A549 treated with CORT108297 at 1 μM for 4 hours (cell line): ENCODE measurements at places on chromosomes 11 and 22. TPM values are rescaled to one million over a fixed set of nuclear protein-coding genes. Genes with fewer than 3 reads are reported as not detected.

TRPC6 gene
- 0.74 to 1.4 TPM (median 0.96 TPM) in 5 replicates for total RNA-seq

MYBPC3 gene
- 0.07 to 0.09 TPM (median 0.07 TPM) in 5 replicates for total RNA-seq

LGR4 gene
- total RNA-seq = 31.6 to 41.7 TPM (median 38.2 TPM) in 5 replicates

OR51I1 gene
- not detected in 5 replicates for total RNA-seq

PRODH gene
- total RNA-seq = 0.32 to 1.1 TPM (median 0.51 TPM) in 5 replicates

TUG1 gene
- total RNA-seq = 24.9 to 30.5 TPM (median 29.1 TPM) in 5 replicates

UBE2L6 gene
- 31.0 to 34.0 TPM (median 32.4 TPM) in 5 replicates for total RNA-seq

OR52H1 gene
- total RNA-seq = not detected in 5 replicates
